ENCODE measurements at places on chromosomes 1 and 21. TPM values are rescaled to one million over a fixed set of nuclear protein-coding genes. Genes with fewer than 3 reads are reported as not detected.
A peak's percentile ranks its signal among the peaks of the same experiment; 100 is the strongest.

GRCh38 chr1:229227298-229227919, 43.5 kb upstream of the RAB4A start:
- H3K4me3 ChIP-seq: no peak overlapping the region
- H3K27ac ChIP-seq: no peak overlapping the region
- H3K27me3 ChIP-seq: peaks cover 3% of the 10 kb centered on the region
- no peaks in the 10 kb centered on the region for H3K36me3 ChIP-seq
- DNase-seq: peak; percentile 86

DNA sequence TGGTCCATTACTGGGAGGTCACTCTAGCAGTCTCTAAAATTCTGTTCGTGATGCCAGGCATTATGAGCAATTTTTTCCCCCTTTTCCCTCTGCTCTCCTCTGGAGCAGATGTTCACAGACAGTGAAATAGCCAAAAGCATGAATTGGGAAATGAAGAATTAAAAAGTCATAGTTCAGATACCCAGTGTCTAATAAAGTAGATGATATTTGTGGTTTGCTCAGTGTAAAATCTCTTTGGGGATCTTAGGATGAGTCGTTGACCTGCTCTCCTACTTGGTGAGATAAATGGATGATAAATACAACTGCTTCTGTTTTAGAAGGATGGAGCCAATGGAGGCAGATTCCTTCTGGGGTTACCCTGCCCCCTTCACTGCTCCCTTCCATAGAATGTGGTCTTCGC, 56.3 kb downstream of the KIAA0040 start:
- no peak overlapping the region for H3K27ac ChIP-seq
- H3K27me3 ChIP-seq: no peaks in the 10 kb centered on the region
- DNase-seq: no peak
- H3K36me3 ChIP-seq: no peaks in the 10 kb centered on the region

- peaks cover 30% of the 10 kb centered on the region for H3K4me1 ChIP-seq
- no peaks in the 10 kb centered on the region for H3K36me3 ChIP-seq
Observed at GRCh38 chr21:41367301-41367944, 5.6 kb downstream of the MX2 start.

Gene GALE
- total RNA-seq: 27.4 TPM

GRCh38 chr1:205827623-205828022, 14.6 kb upstream of the SLC41A1 start:
- H3K27me3 ChIP-seq: peaks cover 3% of the 10 kb centered on the region
- peaks cover 19% of the 10 kb centered on the region for H3K4me1 ChIP-seq
- H3K27ac ChIP-seq: no peak overlapping the region
- no peaks in the 10 kb centered on the region for H3K36me3 ChIP-seq

Gene CDCA8
- total RNA-seq: 2.2 TPM

GRCh38 chr1:226097866-226098625, 35.5 kb downstream of the H3-3A start:
- no peak overlapping the region for H3K4me3 ChIP-seq
- no peaks in the 10 kb centered on the region for H3K36me3 ChIP-seq
- H3K27ac ChIP-seq: no peak overlapping the region
- no peak for DNase-seq

DNA sequence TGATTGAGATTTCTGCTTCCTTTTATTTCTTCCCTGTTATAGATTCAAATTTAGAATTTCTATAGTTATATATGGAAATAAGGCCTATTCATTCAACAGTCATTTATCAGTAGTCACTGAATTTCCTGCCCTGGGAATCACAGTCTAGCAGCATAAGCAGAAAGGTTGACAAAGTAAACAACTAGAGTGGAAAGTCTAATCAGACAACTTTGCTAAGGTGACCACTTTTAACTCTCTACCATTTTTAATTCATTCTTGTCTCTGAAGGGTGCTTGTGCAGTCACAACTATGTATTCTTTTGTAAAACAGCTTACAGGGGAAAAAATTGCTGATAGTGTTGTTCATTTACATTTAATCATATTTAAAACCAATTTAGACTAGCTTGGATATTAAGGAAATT, 66.1 kb upstream of the PLA2G4A start:
- DNase-seq: no peak
- no peak overlapping the region for H3K27ac ChIP-seq
- no peaks in the 10 kb centered on the region for H3K4me1 ChIP-seq
- no peaks in the 10 kb centered on the region for H3K27me3 ChIP-seq
- H3K36me3 ChIP-seq: no peaks in the 10 kb centered on the region
- no peak overlapping the region for H3K4me3 ChIP-seq

Gene TFF2
- not detected for total RNA-seq

- H3K36me3 ChIP-seq: no peaks in the 10 kb centered on the region
- H3K4me3 ChIP-seq: no peak overlapping the region
- H3K27me3 ChIP-seq: no peaks in the 10 kb centered on the region
- H3K27ac ChIP-seq: no peak overlapping the region
- H3K4me1 ChIP-seq: no peaks in the 10 kb centered on the region
Observed at GRCh38 chr1:218754477-218754876, 409.3 kb downstream of the TGFB2 start.

Gene TMPRSS15
- 0.40 TPM for total RNA-seq
